ENCODE measurements at places on chromosomes 1 and 21.

DNA sequence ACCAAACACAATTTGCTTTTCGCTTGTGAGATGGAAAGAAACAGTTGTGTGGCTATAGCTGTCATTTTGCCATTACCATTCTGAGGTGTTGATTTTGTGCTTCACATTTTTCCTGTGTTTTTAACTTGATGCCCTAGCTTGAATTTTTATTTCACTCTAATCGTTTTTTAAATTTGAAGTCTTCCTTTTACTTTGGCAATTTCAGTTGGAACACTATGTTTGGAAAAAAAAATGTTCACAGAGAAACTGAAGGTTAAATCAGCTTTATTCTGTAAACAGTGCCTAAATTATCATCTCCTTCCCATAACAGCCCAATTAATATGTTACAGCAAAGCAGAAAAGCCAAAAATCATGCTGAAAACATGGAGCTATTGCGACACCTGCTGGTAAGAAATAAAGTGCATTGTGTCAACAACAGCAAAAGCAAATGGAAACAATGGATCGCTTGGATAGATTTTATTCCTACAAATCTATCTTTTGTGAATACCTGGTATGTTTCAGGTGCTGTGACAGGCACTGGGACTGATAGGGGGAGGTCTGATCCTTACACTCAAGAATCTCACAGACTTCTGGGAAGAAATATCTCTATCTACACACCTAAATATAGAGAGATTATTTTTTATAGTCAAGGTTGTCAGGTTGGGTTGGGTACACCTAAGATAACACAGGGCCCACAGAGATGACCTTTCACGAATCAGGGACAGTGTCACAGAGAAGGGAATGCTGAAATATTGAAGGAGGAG lies 16.2 kb upstream of the ERICH3 start:
- DNase-seq = peak; percentile 32

DNA sequence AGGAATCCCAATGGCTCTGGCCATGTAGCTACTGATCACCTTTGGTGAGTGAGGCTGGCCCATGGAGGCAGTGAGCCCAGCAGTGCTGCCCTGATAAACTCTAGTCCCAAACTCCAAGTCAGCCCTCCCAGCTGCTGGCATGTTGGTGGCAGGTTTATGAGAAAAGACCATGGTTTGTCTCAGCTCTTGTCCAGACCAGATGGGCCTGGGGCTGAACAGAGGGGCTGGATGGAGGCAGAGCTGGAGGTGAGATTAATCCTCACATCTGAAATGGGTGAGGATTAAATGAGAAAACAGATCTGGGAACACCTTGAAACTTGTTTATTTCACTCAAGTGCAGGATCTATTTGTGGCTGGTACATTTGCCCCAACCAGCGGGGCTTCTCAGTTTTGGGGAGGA lies 3.2 kb downstream of the TMEM269 start:
- no peak for DNase-seq

DNA sequence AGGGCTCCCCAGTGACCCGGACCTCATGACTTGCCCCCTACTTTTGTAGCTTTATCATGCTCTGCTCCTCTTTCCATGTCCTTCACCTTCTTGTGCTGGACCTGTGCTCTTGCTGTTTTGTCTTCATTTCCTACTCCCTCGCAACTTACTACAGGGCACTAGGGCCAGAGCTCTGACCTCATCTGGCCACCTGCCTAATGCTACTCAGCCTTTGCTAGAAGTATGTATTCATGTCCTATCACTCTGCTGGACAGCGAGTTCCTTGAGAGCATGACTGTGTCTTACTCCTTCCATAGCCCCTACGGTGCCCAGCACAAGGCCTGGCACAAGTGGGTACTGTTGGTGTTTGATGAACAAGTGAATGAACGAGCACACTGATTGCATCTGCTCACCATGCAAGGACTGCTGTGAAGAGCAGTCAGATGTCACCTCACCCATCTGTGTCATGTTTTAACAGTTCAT lies 1.9 kb downstream of the MTFR1L start:
- no peak for DNase-seq

DNA sequence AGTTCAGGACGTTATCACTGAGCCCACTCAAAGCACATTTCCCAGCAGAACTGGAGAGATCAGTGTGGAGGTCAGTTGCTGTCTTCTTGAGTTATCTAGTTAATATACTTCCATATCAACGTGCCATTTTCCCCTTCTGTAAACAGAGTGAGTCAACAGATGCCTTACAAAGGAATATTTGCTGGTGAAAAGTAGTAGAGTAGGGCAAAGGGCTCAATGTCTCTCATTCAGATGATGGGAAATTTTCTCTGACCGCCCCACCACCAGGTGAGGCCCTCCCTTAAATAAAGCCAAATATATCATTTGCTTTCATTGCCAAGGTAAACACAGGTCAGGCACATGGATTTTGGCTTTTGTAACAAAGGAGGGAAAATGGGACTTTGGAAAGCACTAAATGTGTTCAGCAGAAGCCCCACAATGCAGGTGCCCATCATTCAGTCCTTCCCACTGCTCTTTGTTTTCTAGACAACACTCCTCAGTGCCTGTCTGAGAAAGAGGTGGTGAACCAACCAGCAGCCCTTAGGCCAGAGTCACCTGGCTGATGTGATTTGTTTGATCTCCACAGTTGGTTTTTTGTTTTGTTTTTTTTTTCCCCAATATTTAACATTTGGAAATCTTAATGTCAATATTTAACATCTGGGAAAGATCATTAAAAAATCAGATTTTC lies 40.5 kb upstream of the SAMD13 start:
- no peak for DNase-seq

DNA sequence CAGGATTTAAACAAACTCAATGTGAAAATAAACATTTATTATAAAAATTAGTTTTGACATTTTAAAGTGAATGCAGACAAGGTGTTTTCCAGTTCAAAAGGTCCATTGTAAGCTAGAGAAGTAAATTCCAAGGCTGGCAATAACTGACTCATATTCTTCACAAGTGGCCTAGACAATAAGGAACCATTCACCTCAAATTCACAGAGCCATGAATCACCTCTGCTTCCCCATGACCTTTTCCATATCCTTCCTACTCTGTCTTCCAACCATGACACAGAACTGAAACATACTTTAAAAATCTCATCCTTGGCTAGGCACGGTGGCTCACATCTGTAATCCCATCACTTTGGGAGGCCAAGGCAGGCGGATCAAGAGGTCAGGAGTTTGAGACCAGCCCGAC lies 24.8 kb downstream of the F11R start:
- DNase-seq = no peak

GRCh38 chr1:204991342-204991844 lies 51.6 kb upstream of the CNTN2 start:
- DNase-seq = no peak

DNA sequence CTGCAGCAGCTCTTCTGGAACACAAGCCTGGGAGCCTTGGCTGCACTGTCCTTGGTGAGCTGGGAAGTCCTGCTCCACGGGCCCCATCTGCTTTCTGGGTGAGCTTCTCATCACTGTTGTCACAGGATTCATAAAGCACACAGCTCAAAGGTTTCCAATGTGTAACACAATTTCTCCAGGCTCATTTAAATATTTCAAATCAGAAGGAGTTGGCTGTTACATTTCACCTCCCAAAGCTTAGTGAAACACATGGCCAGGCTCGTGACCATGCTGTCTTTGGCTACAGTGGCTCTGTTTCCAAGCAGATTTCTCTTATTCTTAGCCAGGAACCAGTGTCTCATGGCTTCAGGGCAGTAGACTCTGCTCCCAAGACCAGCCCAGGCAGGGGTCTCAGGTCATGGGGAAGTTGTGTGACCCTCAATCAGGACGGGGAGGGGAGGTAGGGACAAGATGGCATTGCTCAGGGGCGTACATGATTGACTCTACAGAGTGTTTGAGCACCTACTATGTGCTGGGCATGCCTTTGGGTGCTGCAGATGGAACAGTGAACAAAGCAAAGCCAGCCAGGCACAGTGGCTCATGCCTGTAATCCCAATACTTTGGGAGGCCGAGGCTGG lies 353.0 kb downstream of the NPHP4 start:
- no peak for DNase-seq

GRCh38 chr21:35057428-35057827 lies 8.3 kb upstream of the RUNX1 start:
- DNase-seq = no peak

- no peak for DNase-seq
Measured at GRCh38 chr1:116368241-116368640, 4.8 kb upstream of the ATP1A1 start.

GRCh38 chr1:56799605-56800400 lies 19.4 kb downstream of the FYB2 start:
- DNase-seq = no peak

DNA sequence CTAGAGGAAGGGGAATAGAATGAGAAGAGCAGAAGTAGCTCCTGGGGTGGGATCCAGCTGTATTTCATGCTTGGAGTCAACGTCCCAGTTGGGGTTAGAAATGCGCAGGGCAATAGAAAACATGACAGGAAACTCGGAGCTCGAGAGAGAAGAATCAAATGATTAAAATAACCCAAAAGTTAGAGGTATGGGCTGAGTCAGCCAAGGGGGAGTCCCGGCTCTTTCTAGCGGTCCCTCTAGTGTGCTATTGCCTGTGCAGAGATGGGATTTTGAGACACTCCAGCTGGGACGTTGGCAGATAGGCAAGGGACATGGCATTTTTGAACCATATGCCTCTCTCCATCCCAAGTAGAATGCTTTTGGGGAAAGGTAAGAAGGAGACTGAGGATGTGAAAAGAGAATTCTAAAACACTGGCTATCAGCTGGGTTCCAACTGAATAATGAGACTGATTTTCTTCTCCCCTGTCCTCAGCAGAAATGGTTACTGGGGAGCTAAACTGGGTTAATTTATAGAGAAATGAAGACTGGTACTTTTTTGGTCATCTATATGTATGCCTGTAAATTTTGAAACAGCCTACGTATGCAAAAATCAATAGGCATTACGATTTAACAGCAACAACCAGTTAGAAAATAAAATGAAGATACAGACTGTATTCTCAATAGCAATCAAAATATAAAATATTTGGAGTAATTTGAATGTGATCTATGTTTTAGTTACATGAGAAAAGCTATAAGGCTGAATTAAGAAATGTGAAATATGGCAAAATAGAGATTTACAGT lies 7.0 kb upstream of the VPS26C start:
- DNase-seq = no peak

- no peak for DNase-seq
Measured at GRCh38 chr1:46412893-46413595, 18.9 kb downstream of the FAAH start.

DNA sequence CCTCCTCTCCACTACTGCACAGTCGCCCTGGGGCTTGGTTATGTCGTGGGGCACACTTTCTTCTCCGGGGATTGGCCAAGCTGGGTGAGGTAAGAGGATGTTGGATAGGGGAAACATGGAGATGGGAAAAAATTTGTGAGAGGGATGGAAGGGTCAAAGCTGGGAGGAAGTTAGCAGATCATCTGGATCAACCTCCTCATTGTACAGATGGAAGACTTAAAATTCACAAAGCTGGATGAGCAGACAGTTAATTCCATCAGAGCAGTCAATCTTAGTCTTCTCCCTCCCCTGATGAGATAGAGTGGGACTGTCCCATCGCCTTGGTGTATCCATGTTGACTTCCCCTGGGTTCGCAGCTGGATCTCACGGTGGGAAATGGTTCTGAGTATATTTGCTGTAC lies 69.6 kb upstream of the CNTN2 start:
- DNase-seq = no peak

- no peak for DNase-seq
Measured at GRCh38 chr1:115665319-115666096, 23.7 kb downstream of the VANGL1 start.

GRCh38 chr1:10873189-10873588 lies 76.7 kb upstream of the CASZ1 start:
- no peak for DNase-seq

GRCh38 chr1:171467626-171468025 lies 17.7 kb upstream of the PRRC2C start:
- DNase-seq = no peak

- DNase-seq = no peak
Measured at GRCh38 chr21:44013380-44014088, 1.4 kb downstream of the TRAPPC10 start.

DNA sequence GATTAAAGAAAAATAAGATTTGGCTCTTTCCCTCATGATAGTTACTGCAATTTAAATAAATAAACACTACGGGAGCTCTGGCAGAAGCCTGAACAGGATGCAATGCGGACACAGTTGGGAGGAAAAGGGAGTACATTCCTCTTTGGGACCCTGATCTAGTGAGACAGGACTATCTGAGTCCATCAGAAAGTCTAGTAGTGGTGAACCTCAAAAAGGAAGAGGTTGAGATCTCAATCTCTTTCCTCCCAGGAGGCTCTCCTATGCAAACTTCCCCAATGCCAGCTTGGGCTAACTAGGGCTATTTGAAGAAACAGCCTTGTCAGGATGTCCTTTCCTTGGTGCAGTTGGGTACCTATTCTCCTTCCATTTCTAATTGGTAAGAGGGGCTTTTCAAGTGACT lies 4.9 kb upstream of the ABCD3 start:
- no peak for DNase-seq

GRCh38 chr1:213996320-213997037 lies 8.7 kb downstream of the PROX1 start:
- no peak for DNase-seq

DNA sequence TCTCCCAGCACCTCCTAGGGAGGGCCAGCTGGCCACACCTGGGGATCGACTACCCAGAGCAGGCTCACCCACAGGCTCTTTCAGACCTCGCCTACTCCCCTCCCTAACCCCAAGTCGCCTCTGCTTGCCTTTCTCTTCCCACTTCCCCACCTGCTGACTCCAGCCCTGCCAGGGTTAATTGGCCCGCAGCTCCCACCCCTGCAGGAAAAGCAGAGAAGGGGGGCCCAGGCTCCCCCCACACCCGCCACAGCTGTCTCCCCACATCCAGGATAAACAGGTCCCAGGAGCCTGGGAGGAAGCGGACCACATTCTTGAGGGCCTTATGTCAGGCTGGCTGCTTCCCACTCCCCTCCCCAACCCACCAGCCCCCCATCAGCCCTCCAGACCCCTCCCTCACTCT lies 45.0 kb downstream of the TAS1R2 start:
- no peak for DNase-seq

- no peak for DNase-seq
Measured at GRCh38 chr1:246591047-246591446, 24.8 kb downstream of the CNST start.
